ENCODE measurements at places on chromosomes 4 and X.

DNA sequence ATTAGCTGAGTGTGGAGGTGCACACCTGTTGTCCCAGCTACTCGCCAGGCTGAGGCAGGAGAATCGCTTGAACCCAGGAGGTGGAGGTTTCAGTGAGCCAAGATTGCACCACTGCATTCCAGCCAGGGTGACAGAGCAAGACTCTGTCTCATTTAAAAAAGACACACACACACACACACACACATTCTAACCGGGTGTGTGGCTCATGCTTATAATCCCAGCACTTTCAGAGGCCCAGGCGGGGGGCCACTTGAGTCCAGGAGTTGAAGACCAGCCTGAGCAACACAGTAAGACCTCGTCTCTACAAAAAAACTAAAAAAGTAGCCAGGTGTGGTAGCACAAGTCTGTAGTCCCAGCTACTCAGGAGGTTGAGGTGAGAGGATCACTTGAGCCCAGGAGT lies 152.3 kb downstream of the LRBA start:
- DNase-seq: no peak

GRCh38 chrX:19059067-19059466 lies 63.2 kb downstream of the ADGRG2 start:
- no peak for DNase-seq

- no peak for DNase-seq
These were observed 799.6 kb upstream of the DIAPH2 start for GRCh38 chrX:95885074-95885473.

- no peak for DNase-seq
These were observed 433.6 kb downstream of the MAGEB5 start for GRCh38 chrX:26649534-26649933.
